ENCODE measurements at places on chromosomes 11 and 22. TPM values are rescaled to one million over a fixed set of nuclear protein-coding genes. Genes with fewer than 3 reads are reported as not detected.
A peak's percentile ranks its signal among the peaks of the same experiment; 100 is the strongest.

DNA sequence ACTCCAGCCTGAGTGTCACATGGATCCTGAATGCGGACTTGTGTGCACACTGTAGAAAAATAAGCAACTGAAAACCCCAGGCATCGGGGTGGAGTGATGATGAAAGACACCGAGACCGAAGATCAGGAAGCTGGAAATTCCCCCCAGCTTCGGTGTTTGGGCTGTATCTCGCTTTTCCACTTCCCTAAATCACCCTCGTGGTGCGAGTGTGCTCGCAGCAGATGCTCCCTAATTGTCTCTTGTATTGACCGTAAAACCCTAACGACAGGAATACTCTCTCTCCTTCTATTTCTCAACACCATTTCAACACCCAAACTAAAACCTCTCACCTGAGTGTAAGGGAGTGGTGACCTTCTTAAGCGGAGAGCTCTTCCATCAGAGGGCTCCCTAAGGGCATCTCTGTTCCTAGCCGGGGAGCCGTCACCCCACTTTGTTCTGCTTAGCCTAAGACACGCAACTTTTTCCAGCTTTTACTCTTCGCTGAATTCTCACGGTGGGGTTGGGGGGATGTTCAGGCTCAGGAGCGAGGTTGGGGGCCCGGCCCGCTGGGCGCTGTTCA lies 635 bp upstream of the GRK3 start:
- DNase-seq, result no peak

- no peak for DNase-seq
Observed at GRCh38 chr11:4983841-4984240, 10.8 kb upstream of the OR51L1 start.

DNA sequence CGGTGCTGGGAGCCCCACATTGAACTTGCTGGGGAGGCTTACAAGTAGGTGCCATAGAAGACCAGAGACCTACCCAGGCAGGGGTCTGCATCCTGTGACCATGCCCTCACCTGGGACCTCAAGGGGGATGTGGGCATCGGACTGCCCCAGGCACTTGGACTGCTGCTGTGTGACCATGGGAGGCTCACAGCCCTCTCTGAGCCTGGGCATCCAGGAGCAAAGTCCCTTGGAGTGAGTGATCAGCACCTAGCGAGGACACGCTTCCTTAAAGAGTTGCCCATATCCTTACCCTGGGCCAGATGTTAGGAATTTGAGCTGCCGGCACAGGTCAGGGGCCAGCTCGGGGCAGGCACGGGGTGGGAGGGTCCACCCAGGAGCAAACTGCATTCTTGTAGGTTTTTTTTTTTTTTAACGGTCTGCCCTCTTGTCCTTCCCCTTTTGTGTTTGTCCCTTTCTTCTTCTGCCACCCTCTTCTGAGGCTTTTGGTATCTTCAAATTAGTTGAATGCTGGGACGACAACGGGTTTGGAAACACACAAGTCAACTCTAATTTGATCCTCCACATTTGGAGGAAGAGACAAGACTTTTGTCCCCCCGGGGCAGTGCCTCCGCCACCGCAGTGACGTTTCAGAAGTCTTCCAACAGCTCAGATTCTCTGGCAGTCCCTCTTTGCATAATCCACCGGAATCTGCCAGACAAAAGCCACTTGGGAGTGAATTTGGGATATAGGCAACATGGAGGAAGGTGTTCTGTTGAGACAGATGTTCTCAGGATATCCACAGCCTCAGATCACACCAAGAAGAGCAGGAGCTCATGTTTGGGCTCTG lies 46.1 kb upstream of the LINC01488 start:
- no peak for DNase-seq

DNA sequence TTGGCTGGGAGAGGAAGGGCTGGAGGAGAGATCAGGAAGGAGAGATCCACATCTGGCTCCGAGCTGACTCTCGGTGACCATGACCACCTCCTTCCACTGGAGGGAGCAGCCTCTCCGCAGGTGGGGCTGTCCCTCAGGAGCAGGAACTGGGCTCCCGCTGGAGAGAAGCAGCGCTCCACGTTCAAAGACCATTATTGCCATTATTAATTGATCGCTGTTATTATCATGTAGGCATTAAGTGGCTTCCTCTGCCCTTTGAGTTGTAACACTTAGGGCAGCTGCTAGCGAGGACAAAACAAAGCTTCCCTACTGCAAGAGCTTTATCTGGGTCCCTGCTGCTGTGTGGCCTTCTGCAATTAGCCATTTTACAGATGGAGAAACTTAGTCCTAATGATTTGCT lies 251.9 kb downstream of the ST3GAL4 start:
- peak; percentile 56 for DNase-seq

GRCh38 chr22:21014726-21015465 lies at the start of gene P2RX6:
P2RX6 (plus strand) TSS chr22:21015165; CDS start chr22:21015175, 10 bp downstream.
- DNase-seq, result no peak

Gene TMEM223
- total RNA-seq, result 6.6 TPM

Data from pancreas (tissue), 10 donors.